ENCODE measurements at places on chromosomes 6 and 20.

GRCh38 chr20:12086359-12086758 is 168.7 kb downstream of the BTBD3 start:
- DNase-seq, result no peak

DNA sequence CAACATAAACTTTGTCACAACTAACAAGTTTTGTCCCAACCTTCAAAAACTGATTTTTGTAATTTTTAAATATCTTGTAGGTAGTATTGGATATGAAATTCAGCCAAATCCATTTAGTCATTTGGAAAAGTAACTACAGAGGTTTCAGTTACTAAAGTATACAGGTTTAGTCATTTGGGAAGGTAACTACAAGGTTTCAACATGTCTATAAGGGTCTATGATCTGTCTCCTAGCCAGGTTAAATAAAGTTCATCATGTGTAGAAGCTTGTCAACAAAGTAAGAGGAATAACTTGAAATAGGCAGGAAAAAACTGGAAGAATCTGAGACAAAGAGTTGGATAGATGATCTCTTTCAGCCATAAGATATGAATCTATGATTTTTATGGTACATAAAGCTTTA is 229.8 kb downstream of the COL12A1 start:
- no peak for DNase-seq

DNA sequence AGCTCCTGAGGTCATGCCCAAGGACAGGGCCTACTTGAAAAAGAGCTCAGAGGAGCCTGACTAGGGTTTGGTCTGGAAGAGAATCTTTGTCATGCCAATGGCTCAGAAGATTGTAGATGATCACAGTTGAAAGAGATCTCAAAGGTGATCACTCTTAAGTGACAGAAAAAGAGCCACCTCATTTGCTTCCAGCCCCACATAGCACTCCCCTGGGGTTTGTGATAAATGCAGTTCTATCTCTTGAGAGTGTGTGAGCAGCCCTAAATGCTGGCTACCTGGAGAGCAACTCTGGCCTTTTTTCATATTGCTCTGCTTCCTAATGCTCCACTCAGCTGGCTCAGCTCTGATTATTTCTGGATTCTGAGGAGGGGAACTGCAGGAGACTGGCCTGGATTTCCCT is 39.3 kb downstream of the KLHL32 start:
- no peak for DNase-seq

GRCh38 chr20:61737812-61738443 is 327.8 kb downstream of the TAF4 start:
- no peak for DNase-seq

- DNase-seq, result no peak
These were observed 21.5 kb upstream of the DSE start for GRCh38 chr6:116349216-116349615.

- DNase-seq, result no peak
These were observed 70.2 kb upstream of the CD93 start for GRCh38 chr20:23156170-23156841.

DNA sequence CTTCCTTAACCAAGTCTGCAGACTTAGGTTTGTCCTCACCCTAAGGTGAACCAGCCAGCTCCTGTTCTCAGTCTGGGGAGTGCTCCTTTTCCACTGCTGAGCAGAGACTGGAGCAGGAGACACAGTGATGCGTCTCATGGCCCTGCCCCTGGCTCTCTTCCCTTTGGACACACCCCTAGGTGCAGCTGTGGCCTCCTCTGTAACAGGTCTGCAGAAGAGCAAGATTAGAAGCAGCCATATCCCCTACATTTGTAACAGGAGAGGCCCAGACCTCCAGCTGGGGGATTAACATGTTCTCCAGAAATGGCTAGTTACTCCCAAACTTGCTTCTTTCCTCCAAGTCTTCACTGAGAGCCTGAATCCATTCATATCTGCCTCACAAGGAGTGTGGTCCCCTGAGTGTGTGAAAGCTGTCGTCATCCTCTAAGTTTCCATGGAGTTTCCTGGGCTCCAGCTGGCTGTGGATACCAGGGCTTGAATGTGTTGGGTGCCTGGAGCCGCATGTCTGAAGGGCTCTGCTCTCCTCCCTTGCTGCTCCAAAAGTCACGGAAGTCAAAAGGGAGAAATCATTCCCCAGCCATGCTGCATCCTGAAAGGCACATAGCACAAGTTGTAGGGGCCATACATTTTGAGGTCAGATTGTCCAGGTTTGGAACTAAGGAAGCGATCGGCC is 57.7 kb downstream of the PPP1R14C start:
- no peak for DNase-seq

DNA sequence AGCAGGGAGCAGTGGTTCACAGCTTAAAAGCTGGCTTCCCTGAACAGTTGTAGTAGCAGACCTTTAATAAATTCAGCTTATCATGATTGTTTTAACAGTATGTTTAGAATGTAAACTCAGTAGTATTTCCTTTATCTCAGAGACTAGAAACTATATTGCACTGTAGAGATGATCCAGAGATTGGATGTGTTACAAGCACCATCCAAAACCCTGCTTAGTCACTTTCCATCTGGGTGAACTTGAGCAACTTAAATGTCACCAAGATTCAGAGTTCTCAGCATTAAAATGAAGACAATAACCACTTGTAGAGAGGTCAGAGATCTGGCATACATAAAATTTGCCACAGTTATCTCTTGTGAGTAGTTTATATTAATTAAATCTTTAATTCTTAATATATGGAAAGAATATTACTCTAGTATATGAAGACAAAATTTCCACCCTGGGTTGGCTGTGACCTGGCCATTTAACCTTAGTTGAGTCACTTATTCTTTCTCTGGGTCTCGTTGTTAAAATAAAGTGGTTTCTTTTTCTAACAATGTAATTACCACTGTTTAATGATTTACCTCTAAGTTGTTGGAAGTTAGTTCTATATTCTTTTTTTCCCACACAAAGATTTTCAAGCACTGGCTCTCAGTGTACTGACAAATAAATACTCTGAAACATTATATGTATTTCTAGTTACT is 239.2 kb upstream of the FKBP1C start:
- no peak for DNase-seq
